ENCODE measurements at places on chromosomes 7 and 10. TPM values are rescaled to one million over a fixed set of nuclear protein-coding genes. Genes with fewer than 3 reads are reported as not detected.
A peak's percentile ranks its signal among the peaks of the same experiment; 100 is the strongest.

GRCh38 chr7:13165854-13166253, 478.4 kb downstream of the ARL4A start:
- no peak for DNase-seq

DNA sequence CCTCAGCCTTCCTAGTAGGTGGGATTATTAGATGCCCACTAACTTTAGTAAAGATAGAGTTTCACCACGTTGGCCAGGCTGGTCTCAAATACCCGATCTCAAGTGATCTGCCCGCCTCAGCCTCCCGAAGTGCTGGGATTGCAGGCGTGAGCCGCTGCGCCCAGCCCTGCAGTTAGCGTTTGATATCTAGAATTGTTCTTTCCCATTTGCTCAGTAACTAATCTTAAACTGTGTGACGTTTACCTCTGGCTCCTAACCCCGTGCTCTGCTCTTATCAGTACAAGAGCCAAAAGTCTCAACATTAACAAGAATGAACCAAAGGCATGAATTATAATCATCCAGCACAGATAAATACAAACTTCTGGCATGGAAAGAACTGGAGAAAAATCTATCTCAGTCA, 47.4 kb downstream of the IGF2BP3 start:
- no peak for DNase-seq

DNA sequence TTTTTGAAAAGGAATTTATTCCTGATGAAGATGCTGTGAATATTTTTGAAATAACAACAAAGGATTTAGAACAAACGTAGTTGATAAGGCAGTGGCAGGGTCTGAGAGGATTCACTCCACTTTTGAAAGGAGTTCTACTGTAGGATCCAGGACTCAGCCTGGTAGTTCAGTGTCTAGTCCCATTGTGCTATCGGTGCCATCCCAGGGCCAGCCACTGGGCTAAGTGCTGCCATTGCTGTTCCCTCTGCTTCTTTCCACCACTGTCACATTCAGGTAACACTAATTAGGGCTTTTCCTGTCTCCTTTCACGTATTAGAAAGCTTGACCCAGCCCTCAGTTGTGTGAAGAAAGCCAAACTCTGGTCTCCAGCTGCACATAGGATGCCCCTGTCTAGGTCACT, 177.3 kb downstream of the TEX36 start:
- DNase-seq: no peak

DNA sequence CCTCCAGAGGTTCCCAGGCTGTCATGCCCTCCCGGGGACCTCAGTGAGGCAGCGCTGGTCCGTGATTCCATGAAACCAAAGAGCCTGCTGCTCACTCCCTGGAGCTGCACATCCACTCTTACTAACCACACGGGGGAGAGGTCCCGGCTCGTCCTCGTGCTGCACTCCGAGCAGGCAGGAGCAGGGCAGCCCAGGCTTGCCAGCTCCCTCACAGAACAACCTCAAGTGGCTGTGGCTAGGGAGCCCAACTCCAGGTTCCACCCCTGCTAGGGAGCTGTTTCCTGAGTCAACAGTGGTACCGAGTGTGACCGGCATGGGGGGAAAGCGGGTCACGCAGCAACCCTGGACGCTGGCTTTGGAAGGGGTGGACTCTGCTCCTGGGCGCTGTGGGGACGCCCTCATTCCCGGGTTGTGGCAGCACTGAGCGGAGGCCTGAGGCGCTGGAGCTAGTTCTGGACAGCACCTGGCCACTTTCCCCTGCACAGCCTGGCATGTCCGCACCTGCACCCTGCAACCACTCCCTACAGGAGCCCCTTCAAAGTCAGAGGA, 27.9 kb upstream of the PPP2R2D start:
- DNase-seq: peak; percentile 41

- no peak for DNase-seq
These were observed 39.0 kb upstream of the AOAH start for GRCh38 chr7:36763132-36763816.

- no peak for DNase-seq
These were observed 21.2 kb downstream of the PDE1C start for GRCh38 chr7:32048970-32049491.

DNA sequence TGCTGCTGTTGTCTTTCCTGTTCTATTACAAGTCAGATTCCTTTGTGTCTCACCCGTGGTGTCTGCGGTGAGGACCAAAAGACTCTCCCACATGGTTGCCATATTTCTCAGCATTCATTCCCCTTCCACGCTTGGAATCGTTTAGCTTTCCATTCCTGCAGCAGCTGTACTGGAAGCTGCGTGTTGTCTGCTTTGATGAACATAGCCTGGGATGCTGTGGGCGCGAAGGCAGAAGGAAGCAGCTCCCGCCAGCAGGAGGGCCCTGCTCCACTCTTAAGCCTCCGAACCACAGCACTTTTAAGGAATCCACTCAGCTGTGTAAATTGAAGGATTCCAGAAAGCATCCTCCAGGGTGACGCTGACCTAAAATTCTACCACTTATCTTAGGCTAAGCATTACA, 303.6 kb upstream of the PITRM1 start:
- DNase-seq: no peak

- DNase-seq: peak; percentile 40
These were observed 18.1 kb upstream of the LIPK start for GRCh38 chr10:88687853-88688467.

GRCh38 chr7:124775422-124775821, 9.8 kb upstream of the GPR37 start:
- DNase-seq: no peak

GRCh38 chr7:43590862-43591557, 8.1 kb downstream of the STK17A start:
- no peak for DNase-seq

DNA sequence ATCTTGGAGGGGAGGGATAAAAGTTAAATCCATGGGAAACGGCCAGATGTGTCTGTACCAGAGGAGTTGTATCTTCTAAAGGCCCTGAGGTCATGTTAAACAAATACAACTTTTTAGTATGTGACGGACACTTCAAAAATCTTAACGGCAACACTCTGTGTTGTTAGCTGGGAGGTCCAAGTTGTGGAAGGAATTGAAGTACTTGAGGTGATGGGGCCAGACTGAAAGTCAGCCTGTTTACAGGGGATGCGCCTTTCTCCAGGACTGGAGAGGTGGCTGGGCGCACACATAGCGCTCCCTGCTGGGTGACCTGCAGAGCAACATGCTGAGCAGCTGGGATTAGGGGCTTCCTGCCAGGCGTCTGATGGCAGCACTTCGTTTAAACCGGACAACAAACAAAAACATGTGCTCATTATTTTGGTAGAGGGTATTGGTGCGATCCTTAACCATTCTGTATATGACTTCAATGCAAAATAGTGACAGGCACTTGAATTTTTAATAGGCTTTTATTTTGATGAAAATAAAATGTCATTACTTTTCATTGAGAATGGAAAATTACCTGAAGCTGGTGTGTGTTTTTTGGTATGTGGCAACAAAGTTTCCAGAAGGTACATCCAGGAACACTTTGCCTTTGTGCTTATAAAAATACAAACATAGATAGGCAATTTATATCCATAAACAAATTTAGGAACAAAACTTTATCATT, 198.2 kb downstream of the MLLT10 start:
- DNase-seq: peak; percentile 55

SH2B2 gene
- total RNA-seq: 1.5 TPM

ZNF736 gene
- 9.7 TPM for total RNA-seq

PON3 gene
- total RNA-seq: 0.64 TPM

OPN1SW gene
- total RNA-seq: not detected

LRIT1 gene
- total RNA-seq: not detected

LLCFC1 gene
- total RNA-seq: not detected
